NCI-H1092 (cell line): ENCODE measurements at places on chromosomes 6 and 20.

GRCh38 chr20:2757001-2757400 is 43.4 kb downstream of the CPXM1 start:
- no peak for DNase-seq

DNA sequence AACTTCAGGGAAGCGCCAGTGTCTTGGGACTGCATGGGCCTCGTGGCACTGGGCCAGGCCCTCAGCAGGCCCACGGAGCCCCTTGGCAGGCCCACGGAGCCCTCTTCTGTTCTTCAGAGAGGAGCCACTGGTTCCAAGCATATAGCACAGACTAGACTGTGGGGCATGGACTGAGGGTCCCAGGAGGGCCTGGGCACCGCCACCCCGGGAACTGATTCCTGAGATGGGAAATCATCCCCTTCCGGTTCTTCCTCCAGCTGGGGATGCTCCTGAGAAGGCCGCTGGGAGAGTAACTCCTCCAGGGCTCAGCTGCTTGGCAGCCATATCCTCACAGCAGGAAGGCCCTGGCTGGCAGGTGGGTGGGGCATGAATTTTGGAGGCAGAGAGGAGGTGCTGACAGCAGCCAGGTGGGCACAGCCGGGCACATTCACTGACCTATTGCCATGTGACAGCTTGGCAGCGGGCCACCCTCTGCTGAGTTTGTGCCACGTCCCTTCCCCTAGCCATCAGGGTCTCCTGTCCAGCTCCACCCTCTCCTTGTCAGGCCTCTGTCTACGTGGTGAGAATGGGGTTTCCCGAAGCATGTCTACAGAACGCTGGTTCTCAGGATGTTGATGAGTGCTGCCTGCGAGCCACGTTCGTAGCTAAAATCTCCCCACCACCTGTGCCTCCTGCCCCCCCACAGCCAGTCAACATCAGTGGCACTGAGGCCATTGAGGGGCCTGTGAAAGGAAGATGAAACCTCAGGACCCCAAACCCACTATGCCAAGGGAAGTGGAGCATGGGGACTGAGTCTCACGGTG is 152.1 kb downstream of the TAF4 start:
- no peak for DNase-seq

DNA sequence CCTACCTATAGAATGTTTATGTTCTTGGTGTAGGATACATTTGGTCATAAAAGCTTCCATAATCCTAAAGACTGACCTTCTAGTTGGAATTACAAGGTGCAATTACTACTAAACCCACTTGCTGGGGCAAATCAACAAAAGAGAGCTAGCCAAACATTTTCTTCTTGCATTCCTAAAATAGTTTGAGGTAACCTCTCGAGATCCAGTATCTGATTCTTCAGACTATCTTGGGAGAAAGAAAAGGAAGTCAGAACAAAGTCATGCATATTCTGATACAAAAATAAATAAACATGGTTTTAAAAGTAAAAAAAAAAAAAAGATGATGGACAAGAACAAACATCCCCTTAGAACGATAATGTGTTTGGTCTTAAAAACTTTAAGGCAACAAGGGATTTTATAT is 294.2 kb upstream of the RSPO3 start:
- DNase-seq, result no peak

DNA sequence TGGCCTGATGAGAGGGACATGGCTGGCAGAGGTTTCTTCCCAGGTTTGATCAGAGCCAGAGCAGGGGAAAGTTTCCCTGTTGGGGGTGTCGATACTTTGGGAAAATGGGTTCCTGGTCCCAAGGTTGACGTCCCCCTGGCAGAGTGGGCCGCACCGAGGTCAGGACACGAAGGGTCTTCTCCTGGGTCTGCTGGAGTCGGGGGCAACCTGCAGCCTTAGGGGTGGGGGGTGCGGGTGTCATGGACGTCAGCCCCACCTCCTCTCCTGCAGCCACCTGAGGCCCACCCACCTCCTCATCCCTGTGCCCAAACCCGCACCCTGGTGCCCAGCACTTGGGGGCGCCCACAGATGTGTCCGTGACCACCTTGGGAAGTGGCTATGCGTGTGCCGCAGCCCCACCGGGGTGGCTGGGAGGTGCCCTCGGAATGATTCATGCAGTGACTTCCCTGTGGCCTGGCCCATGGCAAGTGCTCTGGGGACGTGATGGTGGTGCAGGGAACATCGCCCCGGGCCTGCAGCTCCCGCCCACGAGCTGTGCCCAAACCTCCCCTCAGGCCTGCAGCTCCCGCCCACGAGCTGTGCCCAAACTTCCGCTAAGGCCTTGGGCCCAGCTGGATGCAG is 64.9 kb downstream of the YTHDF1 start:
- no peak for DNase-seq

DNA sequence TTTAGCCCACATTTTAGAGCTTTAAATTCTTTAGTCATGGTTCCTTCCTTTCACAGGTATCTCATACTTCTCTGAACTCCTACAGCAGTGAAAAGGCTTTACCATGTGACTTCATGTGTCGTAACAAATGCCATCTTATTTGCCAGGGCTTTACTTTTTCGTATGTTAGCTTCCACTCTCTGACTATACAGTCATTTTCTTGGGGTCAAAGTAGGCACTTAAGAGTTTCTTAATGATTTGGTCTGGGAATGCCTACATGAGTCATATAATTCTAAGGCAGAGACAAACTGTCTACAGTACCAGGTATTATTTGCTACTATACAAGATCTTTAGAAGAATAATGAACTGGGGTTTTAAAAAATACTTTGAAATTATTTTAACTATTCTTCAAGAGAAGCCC is 15.0 kb downstream of the RAB23 start:
- no peak for DNase-seq

DNA sequence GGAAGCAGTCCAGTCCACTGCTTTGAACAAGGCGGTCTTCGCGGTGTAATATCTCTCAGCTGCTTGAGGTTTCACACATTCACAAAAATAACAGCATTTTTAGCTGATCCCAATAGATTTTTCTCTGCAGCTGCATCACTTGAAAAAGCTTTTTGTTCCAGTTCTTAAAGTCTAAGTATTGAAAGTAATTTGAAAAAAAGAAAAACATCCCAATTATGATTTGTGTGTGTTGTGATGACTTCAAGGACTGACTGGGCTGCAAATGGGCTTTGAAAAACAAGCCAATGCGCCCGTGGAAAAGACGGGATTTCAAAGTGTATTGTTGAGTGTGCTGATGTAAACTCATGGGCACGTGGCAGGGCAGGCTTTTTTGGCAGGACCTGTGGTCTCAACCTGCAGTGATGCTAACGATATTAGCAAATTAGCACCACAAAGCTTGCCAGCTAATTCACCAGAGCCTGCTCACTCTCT is 151.1 kb downstream of the TMEM242 start:
- no peak for DNase-seq

DNA sequence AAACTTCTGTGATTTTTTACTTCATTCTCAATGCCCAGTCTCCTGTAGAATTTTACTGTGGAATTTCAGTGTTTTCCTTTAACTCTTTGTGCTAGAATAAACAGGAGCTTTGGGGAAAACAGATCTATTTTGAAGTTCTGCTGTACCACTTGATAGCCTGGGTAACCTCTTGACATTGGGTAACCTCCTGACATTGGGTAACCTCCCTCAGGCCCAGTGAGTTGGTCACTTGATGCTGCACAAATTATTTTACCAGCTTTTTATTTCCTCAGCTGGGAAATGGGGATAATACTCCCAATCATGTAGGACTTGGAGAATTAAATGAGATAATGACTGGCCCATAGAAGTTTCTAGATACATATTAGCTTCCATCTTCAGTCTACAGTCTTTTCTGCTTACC is 137.3 kb upstream of the TOP1 start:
- no peak for DNase-seq

- DNase-seq, result no peak
These were observed 28.6 kb downstream of the DDX27 start for GRCh38 chr20:49247792-49248191.

- DNase-seq, result no peak
These were observed 98.0 kb downstream of the ANKRD6 start for GRCh38 chr6:89530982-89531381.

GRCh38 chr20:57346477-57346876 is 4.6 kb upstream of the RAE1 start:
- DNase-seq, result peak; percentile 58

DNA sequence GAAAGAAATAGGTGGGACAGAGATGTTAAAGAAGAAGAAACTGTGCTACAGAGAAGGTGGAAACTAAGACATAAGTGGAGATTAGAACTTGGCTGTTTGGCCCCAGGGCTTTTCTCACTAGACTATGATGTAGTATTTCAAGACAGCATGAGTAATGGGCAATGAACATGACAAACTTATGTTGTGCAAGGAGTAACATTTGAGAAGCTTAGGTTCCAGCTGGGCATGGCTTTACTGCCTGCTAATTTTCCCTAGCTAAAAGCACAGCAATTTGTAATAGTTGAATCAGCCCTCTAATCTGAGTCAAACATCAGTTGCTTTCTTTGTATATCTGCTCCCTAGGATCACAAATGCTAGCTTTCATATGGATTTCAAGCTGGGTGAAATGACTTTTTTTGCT is 294.3 kb upstream of the BMP2 start:
- DNase-seq, result no peak

- DNase-seq, result no peak
These were observed 47.0 kb downstream of the DTNBP1 start for GRCh38 chr6:15615802-15616201.

- DNase-seq, result no peak
These were observed 18.1 kb downstream of the KCTD20 start for GRCh38 chr6:36460916-36461315.

DNA sequence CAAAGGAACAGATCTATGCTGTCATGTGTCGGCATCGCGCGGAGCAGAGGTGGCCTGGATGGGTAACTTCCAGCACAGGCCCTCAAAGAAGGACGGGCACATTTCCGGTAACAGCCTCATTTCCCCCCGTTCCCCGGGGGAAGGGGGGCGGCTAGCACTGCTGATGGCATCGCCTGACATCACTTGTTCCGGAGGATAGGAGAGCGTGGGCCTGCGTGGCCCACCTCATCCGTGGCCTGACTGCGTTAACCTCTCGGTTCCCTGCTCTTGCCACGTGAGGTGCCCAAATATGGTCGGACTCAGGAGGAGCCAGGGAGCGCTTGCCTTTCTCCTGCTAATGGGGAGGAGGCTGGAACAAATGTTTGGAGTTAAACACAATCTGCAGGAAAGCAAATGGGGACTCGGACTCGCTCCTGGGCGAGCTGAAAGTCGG is at the start of gene AKAP12:
TSS of gene AKAP12 (plus strand) at position 365 of the 433 bp plus-strand sequence. CDS start 596 bp downstream, outside the sequence.
- no peak for DNase-seq

DNA sequence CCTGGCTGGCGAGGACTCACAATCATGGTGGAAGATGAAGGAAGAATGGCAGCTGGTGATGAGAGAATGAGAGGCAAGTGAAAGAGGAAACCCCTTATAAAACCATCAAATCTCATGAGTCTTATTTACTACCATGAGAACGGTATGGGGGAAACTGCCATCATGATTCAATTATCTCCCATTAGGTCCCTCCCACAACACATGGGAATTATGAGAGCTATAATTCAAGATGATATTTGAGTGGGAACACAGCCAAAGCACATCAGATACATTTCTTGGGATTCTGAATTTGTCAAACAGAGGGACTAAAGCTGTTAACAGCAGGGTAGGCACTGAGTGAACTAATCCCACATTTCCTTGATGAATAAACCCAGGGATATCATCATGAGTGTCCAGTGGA is 116.2 kb upstream of the PLCB4 start:
- no peak for DNase-seq

DNA sequence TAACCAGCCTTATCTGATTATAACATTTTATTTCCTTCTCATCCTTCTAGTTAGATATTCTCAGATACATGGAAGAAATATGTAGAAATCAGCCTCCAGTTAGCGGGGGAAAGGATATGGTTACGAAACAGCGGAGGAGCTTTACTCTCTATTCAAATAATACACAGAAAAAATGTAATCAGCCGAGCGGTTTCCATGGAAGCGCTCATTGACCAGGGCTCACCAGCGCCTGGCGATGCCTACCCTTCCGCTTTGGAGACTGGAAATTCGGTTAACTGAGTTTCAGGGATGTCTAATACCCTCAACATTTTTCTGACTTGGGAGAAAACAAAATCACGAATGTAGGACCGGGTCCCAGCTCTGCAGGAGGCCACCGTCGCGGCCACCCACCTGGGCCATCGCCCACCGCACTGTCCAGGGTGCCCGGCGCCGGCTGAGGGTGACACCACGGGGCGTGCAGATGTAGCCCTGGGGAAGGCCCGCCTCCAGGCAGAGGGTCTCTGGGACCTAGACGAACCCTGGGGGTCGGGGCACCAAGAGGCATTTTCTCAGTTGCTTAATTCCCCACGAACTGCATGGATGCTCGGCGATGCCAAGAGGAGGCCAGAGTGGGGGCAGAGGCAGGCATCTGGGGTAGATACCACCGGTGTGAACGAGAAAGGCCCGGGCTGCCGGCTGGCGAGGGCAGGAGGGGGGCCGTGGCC is 1.7 kb downstream of the PRR18 start:
- DNase-seq, result peak; percentile 55

DNA sequence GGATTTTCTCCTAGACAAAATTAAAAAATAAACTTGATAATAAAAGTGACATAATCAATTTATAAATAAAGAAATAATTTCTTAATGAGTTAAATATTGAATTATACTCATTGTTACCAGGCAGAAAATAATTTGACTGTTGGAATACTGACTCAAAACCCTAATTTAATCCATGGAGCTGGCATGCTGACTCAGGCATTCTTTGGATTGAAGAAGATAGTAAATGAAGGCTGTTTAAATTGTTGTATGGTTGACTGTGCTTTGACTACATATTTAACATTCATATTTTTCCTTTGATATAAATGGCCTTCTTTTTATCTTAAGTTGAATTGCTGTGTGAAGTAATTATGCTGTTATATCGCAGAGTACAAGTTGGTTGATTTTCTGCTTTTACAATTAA is 11.7 kb downstream of the MANEA start:
- DNase-seq, result no peak

GRCh38 chr20:58021481-58021880 is 207.0 kb downstream of the ANKRD60 start:
- no peak for DNase-seq

DNA sequence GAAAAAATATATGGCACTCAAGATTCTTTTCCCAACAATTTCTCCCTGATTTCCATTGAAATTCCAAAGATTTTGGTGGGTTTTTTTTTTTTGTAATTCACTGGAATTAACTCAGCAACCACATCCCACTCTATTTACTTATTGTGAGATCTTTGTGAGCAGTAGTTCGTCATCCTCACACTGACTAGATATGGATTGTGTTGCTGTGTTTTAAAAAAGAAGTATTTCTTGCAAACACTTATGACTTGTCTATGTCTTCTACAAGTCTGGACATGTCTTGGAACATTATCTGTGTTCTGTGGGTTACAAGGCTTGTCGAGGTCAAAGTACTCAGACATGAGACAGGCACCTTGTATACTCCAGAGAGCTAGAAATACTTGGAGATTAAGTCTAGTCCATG is 7.3 kb upstream of the TENT5A start:
- DNase-seq, result no peak
